NCI-H446 treated with DMSO at 0.1 percent for 48 hours (cell line): ENCODE measurements at places on chromosomes 5 and 9.

DNA sequence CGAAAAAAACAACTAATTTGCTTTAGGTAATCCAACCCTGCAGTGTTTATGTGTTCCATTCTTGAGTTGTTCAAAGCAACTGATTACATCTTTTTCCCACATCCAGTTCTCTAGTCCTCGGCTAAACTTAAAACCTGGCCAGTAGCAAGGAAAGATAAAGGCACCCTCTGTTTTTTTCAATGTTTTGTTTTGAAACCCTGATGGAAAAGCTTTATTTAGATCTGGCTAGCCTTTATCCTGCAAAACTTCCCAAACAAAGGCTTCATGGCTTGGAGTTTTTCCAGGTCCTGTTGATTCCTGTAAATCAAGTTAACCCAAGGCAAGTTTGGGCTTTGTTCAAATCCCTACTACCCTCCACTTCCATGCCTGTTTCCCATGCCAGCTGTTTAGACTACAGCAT is 105.1 kb downstream of the CEMIP2 start:
- no peak for DNase-seq

- DNase-seq = no peak
These were observed 131.2 kb upstream of the LPCAT1 start for GRCh38 chr5:1654786-1655495.

DNA sequence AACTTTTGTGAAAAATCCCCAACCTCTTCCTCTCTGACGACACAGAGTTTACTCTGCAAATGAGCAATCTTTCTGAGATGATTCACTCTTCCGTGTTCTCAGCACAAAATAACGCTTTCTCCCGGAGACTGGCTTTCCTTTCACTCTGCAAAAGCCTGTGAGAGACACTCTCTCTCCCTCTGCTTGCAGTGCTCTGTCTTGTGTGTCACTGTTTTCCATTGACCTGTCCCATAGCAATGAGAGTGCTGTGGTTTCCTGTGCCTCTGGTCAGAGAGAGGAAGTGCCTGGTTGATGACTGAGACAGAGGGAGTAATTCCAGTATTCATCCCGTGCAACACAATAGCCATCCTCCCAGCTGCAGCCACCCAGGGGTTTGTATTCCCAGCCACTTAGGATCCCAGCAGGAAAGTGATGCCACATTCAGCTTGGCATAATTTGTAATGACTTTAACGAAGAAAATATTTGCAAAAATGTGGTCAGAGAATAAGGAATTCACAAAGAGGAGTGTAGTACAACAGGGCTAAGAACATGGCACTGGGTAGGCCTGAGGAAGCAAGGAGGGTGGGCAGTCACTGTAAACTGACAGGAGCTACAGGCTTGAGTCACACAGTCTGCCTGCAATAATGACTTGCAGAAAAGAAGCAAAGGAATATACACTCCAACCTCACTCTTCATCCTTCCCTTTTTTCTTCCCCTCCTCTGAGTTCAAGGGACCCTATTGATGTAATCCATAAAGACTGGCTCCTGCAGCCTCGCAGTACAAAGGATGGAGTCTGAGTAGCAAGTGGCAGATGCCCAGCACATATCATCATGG is 463.5 kb upstream of the RGMB start:
- DNase-seq = no peak

GRCh38 chr5:88674356-88675167 is 208.4 kb downstream of the MEF2C start:
- no peak for DNase-seq

GRCh38 chr5:143434261-143435209 is 31.0 kb upstream of the NR3C1 start:
- DNase-seq = no peak

DNA sequence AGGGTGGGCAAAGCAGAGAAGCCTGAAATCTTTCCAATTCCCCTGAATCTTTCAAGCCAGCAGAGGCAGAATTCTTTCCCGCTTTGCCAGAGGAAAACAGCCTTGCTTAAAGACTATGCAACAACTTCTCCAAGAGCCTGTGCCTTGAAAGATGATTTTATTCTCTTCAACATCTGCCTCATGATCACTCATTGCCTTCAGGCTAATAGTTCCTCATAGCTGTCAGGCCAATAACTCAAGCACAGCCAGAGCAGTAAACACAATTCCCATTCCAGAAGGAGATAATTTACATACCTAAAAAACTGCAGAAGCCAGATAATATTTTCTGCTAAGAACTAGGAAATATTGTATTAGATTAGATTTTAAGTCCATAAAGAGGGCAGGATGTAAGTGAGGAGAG is 92.3 kb upstream of the PUM3 start:
- no peak for DNase-seq

GRCh38 chr5:89300426-89300970 is 417.5 kb upstream of the MEF2C start:
- DNase-seq = no peak

GRCh38 chr9:84556556-84556955 is 113.0 kb upstream of the NTRK2 start:
- DNase-seq = no peak

DNA sequence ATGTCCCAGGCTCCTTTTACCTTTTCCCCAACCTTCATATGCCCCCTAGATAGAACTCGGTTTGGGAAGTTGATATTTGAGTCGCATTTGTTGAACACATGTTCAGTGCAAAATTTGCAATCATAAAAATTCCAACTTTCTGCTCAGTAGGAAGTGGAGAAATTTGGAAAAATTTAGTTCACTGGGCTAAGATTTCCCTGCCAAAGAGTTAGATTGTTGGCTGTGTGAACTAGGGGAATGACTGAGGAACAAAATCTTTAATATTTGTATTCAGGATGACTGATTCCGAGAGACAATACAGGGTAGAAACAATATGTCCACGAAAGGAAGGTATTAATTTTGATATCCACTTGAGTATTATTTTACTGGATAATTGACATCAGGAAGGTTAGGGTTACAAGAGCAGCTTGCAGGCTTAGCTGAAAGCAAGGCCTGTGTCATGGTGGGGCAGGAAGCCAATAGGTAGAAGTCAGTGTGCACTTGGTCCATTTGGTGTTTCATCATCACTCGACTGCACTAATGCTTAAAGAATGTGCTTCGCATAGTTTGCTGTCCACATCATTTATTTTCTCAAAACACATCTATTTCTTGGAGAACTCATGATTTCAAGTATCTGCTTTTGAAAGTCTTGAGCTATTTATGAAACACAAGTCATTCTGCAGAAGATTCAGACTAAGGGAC is 59.4 kb upstream of the GNA14 start:
- peak; percentile 5 for DNase-seq

GRCh38 chr9:116365056-116365471 is 211.5 kb downstream of the PAPPA start:
- peak; percentile 6 for DNase-seq

- DNase-seq = no peak
These were observed 366.0 kb downstream of the KDM4C start for GRCh38 chr9:7123743-7124142.

- DNase-seq = no peak
These were observed 3.1 kb downstream of the QRFP start for GRCh38 chr9:130893341-130894101.

- no peak for DNase-seq
These were observed 612.6 kb upstream of the CLINT1 start for GRCh38 chr5:158471535-158471924.

GRCh38 chr9:33024966-33025571 is at the start of gene DNAJA1:
TSS of gene DNAJA1 (plus strand) at chr9:33025273. CDS start at chr9:33026485, 1,212 bp downstream.
- peak; percentile 87 for DNase-seq
